ENCODE measurements at places on chromosomes 2 and 18.

DNA sequence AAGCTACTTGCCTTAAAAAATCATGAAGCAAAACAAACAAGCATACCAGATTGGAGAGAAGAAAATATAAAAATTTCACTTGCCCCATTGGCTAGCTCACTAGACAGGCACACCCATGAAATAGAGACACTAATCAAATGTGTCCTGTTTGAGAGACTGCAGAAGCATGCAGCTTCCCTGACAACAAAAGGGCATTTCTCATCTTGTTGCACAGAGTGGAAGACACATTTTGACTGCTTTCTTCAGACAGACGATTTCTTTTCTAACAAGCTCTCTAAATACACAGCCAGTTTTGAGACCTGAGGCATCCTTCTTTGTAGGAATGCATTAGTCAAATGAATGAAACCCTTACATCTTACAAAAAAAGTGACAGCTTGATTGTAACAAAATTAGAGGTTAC lies 1558.6 kb upstream of the NXPH2 start:
- DNase-seq, result no peak

GRCh38 chr2:119249855-119250717 lies 26.5 kb downstream of the STEAP3 start:
- no peak for DNase-seq

- DNase-seq, result no peak
Measured at GRCh38 chr2:137969418-137969765, 5.1 kb downstream of the HNMT start.

- DNase-seq, result no peak
Measured at GRCh38 chr18:23458830-23459529, 5.9 kb downstream of the RIOK3 start.

DNA sequence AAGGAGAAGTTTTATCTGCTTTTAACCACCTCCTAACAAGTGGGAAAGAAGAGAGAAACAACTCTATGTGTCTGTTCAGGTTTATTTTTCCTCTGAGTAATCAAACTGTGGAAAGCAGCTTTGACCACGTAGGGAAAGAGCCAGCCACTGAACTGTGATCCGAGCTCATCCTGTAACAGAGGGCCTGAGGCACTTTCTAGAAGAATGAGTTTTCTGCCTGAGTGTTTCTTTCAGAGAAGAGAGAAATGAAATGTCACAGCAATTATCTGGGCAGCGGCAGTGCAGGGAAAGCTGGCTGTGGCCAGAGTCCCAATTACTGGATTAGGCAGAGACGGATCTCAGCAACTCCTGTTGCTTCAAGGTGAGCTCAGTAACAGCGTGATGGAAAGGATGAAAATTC lies 151.9 kb downstream of the CD226 start:
- DNase-seq, result no peak

DNA sequence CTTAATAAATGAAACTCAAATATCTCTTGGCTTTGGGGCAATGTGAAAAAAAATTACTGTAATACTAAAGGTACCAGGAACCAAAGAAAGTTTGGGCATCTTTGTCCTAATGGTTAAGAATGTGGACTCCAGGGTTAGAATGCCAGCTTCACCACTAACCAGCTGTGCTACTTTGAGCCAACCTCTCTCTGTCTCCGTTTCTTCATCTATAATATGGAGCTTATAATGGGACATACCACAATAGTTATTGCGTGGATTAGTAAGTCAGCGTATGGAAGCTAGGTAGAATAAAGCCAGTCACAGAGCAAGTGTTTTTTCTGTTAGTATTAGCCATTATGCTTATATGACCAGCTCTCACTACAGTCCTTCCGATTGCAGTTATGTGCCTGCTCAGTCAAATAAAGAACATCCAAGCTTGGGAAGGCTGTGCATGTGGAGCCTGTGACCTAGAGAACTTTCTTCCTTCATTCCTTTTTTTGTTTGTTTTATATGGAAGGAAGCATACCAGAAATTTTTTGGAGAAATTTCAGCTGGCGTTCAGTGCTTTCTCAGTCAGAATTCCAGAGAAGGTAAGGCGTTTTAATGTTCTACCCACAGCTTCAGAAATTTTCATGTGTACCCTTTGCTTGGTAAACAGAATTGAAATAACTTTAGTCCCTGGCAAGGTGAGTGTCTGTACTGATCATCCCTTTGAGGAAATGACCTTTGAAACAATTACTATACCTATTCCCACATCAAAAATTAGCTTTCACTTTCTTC lies 114.0 kb upstream of the RND3 start:
- DNase-seq, result no peak

GRCh38 chr2:219165058-219165911 lies 4.5 kb downstream of the SLC23A3 start:
- no peak for DNase-seq

DNA sequence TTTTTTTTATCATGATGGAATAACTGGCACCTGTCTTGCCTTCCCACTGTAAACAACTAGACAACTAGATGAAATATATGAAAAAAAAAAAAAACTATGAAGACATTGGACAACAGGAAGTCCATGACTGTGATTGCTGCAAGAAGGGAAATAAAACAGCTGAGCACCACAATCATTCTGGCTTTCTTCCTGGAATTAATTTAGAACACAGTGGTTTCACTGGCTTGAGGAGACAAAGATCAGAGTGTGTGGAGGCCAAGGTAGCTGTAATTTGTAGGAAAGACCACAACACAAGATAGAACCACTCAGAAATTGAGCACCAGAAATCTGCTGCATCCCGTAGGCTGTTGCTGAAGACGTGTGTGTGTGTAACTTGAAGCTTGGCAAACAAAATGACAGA lies 121.1 kb upstream of the PID1 start:
- DNase-seq, result no peak

DNA sequence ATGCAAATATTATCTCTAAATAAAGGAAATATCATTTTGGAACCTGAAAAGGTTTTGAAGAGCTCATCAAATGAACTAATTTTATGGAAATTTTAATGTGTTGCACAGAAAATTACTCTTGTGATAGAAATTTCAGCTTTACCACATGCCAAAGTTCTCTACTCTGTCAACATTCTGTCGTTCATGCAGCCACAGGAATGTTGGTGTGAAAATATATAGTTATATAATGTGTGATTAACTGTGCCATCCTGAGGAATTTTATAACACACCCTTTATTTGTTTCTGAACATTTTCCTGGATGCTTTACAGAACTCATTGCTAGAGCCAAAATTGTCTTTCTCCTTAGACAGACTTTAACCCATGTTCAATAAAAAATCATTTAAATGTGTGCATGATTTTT lies 202.5 kb upstream of the SLC8A1 start:
- no peak for DNase-seq

DNA sequence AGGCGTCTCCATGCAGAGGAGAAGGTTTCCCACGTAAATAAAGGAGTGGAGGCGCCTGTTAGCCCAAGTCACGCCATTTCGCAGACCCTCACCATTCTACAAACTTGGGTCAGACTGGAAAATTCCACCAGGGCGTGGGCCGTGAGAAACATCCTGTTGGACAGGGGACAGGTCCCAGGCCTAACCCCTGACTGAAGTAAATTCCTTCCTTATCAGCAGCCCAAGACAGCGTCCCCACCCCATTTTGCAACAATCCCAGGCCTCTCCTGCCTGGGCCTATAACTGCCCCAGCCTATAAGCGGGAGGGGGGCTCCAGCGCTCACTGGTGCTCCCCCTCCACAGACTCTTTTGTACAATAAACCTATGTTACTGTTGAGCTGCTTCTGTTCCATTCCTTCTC lies 57.3 kb upstream of the CBLN2 start:
- DNase-seq, result no peak
